Activated CD4-positive, CD25-positive, alpha-beta regulatory T cell treated with anti-CD3 and anti-CD28 coated beads, Interleukin-2, amount 50 U/mL, for 24 hours (primary cell): ENCODE measurements at places on chromosomes 12 and 14.
A peak's percentile ranks its signal among the peaks of the same experiment; 100 is the strongest.

DNA sequence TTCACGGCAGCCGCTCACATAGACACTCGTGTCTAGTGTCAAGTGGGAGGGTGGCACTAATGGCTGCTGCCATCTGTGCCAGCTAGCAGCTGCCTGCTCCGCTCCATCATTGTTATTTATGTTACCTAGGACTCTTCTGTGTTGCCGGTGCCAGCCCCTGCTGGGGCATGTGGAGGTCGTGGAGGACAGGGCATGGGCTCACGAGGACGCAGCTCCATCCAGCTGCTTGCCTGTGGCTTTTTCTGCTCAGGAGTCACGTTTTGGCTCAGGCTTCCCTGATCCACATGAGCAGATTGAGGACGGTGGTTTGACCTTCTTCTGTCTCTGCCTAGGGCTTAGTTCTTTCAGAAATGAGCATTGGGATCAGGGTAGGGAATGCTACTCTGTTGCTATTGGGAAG lies 31.2 kb downstream of the TPCN1 start:
- no peak for ATAC-seq

DNA sequence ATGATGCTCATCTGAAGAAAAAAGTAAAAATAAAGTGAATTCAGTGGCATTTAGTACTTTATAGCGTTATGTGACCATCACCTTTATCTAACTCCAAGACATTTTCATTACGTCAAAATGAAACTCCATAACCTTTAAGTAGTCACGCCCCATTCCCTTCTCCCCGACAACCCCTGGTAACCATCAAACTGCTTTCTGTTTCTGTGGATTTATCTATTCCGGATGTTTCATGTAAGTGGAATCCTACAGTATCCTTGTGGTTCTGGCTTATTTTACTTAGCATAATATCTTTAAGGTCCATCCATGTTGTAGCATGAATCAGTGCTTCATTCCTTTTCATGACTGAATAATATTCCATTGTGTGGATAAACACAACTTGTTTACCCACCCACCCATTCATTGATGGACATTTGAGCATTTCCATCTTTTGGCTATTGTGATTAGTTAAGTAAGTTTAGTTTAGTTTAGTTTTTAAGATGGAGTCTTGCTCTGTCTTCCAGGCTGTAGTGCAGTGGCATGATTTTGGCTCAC lies 18.5 kb upstream of the MAP1LC3B2 start:
- ATAC-seq, result no peak

DNA sequence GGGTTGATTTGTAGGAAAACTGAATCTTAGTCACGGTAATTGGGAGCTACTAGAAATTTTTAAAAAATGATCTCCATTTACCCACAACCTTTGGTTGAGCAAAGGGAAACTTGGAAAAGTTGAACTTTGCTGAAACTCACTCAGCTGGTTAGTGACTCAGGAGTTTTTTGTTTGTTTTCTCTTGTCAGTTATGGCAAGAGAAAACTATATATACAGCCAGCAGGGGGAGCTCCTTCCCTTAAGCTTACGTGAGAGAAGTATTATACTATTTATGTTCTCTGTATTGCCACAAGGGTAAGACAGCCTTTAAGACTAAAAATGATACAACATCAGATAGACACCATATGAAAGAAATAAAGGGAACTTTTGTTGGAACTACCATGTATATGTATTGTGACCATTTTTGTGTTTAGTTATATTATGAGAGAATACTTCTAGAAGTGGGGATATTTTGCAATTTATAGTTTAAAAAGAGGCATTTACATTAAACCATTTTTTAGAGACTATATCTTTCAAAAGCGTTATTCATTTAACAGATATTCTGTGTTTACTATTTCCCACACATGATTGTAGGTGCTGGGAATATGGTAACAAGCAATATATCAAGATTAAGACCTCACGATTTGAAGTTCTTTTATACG lies 28.1 kb upstream of the TBC1D30 start:
- ATAC-seq, result peak; percentile 81

GRCh38 chr14:97641827-97642226 lies 844.6 kb downstream of the VRK1 start:
- no peak for ATAC-seq

DNA sequence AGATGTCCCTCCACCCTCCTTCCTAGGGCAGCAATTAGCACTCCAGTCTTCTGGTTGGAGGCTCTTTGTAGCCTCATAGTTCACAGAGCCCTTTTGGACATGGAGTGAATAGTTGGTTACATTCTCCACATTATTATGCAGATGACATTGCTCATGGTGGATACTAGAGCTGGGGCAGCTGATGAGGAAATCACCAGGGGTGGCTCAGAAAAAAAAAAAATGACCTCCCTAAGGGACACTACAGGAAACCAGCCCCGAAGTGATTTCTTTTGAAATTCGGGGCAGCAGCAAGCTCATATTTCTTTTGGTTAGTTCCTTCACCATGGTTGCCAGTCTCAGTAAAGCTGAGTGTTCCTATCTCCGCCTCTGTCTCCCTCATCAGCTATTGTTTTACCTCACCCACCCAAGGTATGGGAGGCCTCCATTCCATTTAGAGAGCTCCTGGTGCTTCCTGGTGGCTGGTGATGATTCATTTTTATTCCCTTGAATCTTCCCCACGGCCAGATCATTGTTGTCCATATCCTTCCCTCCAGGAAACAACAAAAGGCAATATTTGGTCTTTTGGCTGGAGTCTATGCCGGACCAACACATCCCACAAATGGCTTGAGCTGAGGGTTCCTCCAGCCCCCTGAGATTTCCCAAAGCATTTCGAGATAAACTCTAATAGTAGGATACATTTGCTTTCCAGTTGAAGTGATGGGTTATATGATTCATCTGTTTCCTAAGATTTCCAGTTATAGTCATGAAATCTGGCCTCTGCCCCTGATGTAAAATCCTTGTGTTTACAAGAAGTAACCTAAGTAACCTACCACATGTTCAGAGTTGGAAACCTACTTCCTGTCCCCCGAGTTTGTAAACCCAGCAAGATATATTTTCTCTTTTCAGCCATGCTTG lies 56.2 kb upstream of the NID2 start:
- no peak for ATAC-seq

GRCh38 chr12:10397296-10397695 lies 7.5 kb upstream of the KLRK1 start:
- no peak for ATAC-seq

DNA sequence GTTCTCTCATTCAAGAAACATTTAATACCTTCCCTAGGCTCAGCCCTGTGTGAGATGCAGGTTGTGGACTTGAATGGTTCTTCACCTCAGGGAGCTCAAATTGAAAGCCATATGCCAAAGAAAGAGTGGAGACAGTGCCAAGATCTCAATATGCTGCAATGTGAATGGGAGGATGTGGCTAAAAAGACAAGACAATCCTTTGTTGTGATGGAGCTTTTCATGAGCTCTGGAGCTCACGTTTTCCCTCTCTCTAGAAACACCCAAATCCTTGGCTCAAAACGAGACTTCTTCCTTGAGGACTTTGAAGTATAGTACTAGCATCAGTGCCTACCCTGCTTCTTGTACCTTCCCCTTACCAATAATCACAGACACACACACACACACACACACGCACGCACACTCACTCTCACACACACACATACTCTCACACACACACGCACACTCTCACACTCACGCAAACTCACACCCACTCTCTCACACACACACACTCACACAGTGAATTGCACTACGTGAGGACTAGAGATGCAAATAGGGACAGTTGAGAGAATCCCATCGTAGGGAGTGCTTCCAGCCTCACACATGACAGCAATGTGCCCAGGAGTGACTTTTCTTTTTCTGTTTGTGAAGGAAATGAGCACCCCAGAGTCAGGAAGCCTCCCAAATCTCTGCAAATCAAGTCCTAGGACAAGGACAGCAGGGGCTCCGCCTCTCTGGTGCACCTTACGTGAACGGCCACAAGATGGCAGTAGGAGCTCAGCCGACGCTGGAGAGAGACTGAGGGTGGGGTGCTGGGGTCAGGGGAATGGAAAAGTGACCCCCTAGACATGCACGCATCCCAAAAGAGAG lies 231.4 kb downstream of the PCNX1 start:
- ATAC-seq, result no peak
